A673 (cell line): ENCODE measurements at places on chromosomes 16 and 17.
A peak's percentile ranks its signal among the peaks of the same experiment; 100 is the strongest.

DNA sequence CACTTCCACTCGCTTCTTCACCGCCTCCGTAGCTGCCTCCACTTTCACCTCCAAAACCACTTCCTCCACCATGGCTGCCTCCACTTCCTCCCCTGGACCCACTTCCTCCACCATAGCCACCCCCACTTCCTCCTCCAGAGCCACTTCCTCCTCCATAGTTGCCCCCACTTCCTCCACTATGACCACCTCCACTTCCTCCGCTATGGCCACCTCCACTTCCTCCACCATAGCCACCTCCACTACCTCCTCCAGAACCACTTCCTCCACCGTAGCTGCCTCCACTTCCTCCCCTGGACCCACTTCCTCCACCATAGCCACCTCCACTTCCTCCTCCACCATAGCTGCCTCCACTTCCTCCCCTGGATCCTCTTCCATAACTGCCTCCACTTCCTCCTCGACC, 4.5 kb downstream of the KRT9 start:
- no peak for DNase-seq

DNA sequence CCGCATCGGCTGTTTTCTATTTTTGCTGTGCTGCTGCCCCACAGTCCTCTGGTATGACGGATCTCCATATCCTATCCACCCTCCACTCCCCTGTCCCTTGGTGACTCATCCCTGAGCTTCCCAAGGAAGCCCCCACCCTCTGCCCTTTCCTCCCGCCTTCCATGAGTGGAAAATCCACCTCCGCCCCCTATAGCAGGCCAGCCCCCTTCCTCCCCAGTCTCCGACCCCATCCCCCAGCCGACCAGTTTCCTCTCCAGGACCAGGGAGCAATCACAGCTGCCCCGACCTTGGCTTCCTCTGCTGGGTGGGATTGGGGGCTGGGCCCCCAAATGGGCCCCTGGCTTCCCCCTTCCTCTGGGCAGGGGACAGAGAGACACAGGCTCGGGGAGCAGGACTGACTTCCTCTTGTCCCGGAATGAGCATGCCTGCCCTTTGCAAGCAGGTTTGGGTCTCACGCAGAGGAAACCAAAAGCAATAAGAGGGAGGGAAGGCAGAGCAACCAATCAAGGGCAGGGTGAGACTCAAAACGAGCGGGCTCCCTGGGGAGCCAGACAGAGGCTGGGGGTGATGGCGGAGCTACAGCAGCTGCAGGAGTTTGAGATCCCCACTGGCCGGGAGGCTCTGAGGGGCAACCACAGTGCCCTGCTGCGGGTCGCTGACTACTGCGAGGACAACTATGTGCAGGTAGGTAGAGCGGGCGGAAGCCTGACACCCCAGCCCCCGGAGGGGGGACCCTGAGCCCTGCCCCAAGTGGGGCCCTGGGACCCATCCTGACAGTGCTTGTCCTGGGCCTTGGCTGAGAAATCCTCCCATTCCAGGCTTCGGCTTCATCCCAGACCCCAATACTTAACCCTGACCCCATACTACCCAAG, at the start of the genes ABI3 and GNGT2:
Gene ABI3 (plus strand): TSS at position 550 of the 872 bp plus-strand sequence. CDS start 18 bp downstream, at position 568.
Gene GNGT2 (minus strand): TSS at position 417 of the 872 bp plus-strand sequence. CDS start 3,152 bp downstream, outside the sequence.
- DNase-seq: peak; percentile 84

- no peak for DNase-seq
These were observed 170.8 kb upstream of the ASIC2 start for GRCh38 chr17:33463887-33464286.

GRCh38 chr17:80047176-80047575, 10.7 kb downstream of the CCDC40 start:
- DNase-seq: no peak

GRCh38 chr16:29644338-29644857, 18.6 kb upstream of the SPN start:
- DNase-seq: no peak

DNA sequence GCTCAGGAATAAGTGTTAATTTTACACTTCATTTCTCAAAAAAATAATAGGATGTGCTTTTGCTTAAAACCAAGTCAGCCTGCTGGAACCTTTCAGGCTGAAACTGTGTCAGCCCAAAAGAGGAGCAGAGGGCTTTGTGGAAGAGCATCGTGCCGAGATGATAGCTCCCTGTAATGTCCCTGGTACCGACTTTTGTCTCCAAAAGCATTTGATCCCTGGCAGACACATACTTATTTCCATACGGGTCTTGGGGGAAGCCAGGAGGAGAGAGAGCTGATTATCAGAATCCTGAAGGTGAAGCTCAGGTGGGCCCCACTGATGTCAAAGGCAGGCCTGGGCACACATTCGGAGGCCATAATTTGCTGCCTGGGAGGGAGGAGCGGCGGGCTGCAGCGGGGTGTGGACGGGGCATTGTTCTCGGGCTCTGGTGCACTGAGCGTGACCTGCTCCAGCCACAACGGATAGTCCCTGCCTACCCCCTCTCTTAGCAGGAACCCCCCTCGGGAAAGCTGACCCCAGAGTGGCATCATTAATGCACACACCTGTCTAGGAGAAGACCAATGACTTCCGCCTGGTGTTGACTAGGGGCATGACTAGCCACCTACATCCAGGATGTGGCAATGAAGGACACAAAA, 155.9 kb downstream of the C16orf78 start:
- DNase-seq: no peak

DNA sequence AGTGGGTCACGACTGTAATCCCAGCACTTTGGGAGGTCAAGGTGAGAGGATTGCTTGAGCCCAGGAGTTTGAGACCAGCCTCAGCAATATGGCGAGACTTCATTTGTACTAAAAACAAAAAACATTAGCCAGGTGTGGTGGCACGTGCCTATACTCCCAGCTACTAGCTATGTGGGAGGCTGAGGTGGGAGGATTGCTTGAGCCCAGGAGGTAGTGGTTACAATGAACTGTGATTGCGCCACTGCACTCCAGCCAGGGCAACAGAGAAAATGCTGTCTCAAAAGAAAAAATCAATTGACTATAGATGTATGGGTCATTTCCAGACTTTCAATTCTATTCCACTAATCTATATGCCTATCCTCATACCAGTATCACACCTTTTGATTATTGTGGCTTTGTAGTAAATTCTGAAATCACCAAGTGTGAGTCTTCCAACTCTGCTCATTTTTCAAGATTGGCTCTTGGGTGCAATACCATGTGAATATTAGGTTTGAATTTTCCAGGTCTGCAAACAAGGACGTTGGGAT, 27.2 kb upstream of the CEP20 start:
- no peak for DNase-seq

GRCh38 chr16:11507991-11508390, 78.7 kb downstream of the LITAF start:
- DNase-seq: no peak

GRCh38 chr17:50109207-50109606, 14.1 kb downstream of the PDK2 start:
- DNase-seq: no peak

- no peak for DNase-seq
These were observed 10.8 kb upstream of the HSBP1 start for GRCh38 chr16:83797013-83797412.

- DNase-seq: no peak
These were observed 25.4 kb upstream of the RPTOR start for GRCh38 chr17:80519091-80519781.

- peak; percentile 48 for DNase-seq
These were observed 168.8 kb downstream of the AATF start for GRCh38 chr17:37117373-37118142.

DNA sequence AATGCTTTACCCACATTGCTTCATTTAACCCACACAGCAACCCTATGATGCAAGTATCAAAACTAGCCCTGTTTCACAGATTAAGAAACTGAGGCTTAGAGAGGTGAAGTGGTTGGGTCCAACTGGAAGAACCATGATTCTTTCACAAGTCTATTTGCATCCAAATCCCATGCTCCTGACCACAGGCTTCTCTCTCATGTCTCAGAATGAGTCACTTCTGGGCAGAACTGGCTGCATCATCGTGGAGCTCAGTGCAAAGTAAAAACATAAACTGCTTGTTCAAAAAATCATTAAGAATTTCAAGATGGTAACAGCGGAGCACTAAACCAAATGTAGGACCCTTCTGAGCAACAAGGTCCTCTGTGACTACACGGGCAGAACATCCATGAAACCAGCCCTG, 20.2 kb upstream of the CES1 start:
- DNase-seq: no peak

GRCh38 chr16:67922221-67922620, 9.4 kb downstream of the CTRL start:
- no peak for DNase-seq

- DNase-seq: peak; percentile 64
These were observed 20.7 kb upstream of the CMTM4 start for GRCh38 chr16:66717112-66717675.

- DNase-seq: no peak
These were observed 5.0 kb downstream of the CAMKK1 start for GRCh38 chr17:3887804-3888203.
